ENCODE measurements at places on chromosomes 2 and 18.

DNA sequence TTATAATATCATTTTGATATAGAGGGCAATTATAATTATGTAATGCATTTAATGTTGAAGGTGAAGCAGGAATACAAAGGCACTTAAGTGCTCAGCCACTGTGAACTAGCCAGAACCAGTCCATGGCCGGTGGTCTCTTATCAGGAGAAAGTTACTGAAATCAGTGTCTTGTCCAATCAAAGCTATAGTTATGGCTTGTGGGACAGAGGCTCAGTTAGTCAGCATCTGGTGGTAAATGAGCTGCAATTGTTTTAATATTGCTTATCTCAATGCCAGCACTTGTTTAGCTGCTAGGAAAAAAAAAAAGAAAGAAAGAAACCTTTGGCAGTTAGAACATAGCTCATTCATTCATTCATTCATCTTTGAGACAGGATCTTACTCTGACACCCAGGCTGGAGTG, 3.8 kb upstream of the ALS2 start:
- DNase-seq: no peak

GRCh38 chr2:238897911-238898311, 50.0 kb downstream of the TWIST2 start:
- DNase-seq: no peak

DNA sequence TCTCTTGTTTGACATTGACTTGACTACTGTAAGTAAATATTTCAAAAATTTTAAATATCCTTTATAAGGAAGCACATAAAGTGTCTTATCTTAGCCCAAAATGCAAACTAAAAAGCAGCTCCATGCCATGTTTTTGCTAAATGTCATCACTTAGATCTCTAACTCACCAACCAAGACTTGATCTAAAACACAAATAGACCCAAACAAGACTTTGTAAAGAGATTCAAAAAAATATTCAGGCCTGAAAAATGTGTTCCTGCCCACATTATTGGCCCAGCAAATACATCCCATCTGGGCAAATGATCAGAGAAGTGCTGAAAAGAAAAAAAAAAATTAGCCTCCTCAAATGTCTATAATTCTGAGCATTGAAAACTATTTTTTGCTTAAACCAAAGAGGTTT, 187.6 kb downstream of the MREG start:
- DNase-seq: no peak

DNA sequence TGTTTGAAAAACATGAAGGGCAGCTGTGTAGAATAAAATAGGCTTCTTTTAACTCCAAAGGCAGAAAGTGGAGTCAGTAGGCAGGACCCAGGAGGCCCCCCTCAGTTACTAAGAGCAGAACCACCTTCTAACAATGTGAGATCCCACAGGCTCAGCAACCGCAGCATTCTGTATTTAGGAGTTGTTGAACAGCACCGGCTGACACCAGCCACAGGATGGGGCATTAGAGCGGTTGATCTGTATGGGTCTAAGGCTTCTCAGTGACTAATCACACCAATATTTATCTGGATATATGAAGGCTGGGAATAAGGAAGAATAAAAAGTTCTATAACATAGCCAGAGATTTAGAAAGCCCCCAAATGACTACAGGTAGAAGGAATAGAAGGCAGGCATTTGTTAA, 51.7 kb downstream of the MYO5B start:
- DNase-seq: no peak

GRCh38 chr2:239311132-239312040, 89.4 kb downstream of the HDAC4 start:
- DNase-seq: no peak

DNA sequence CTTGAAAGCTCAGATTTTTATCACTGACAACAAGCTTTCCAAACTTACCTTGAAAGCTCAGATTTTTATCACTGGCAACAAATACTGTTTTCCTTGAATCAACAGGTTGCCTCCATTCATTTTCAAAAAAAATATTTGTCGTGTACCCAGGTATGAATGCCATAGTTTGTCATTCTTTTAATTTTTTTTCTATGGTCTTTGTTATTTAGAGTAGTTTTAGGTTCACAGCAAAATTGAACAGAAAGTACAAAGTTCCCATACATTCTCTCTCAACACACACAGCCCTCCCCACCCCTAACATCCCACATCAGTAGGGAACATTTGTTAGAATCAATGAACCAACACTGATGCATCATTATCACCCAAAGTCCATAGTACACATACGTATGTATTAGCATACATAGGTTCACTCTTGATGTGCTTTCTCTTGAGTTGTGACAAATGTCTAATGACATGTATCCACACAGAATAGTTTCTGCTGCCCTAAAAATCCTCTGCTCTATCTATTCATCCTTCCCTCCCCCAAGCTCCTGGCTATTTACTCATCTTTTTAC, 25.9 kb downstream of the WDR33 start:
- DNase-seq: no peak

- DNase-seq: no peak
These were observed 108.8 kb downstream of the SPHKAP start for GRCh38 chr2:228072669-228073068.

- no peak for DNase-seq
These were observed 148.3 kb downstream of the AQP4 start for GRCh38 chr18:26717123-26717719.

DNA sequence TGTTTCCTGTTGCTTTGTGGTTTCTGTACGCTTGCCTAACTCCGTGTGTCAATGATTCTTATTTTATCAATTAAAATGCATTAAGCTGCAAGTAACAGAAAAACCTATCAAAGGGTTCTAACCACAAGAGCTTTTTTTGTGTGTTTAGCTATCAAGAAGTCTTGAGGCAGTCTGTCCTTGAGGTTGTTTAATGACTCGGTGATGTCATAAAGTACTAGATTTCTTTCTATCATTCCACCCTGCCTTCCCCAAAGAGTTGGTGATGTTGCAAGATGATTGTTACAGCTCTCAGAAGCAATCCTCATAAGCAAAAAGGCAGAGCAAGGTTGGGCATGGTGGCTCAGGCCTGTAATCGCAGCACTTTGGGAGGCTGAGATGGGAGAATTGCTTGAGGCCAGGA, 51.9 kb upstream of the SPTBN1 start:
- no peak for DNase-seq

DNA sequence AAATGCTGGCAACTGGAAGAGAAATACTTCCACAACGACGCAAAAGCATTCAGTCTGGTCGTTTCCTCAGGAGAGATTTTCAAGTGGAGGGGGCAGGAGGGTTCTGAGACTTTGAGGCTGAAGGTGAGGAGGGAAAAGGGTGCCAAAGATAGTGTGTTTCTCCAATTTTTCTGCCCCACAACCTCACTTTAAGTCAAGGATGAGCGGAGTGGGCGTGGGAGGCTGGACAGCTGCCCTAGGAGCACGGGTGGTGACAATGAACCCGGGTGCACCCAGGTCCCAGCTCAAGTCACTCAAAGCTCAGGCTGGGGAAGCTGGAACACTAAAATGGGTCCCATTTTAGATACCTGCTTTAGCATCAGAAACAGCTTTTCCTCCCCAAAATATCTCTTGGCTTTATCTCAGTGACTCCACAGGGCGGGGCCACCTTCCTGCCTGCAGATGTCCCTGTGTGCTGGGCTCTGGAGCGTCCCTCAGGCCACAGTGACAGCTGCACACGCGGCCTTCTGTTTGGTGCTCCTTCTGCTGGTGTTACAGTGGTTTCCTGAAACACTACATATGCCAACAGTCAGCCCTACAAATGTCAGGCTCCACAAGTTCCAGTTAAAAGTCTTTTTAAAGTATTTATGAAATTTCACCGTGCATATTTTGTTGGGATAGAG, 1.4 kb upstream of the MBP start:
- DNase-seq: no peak

GRCh38 chr2:46184794-46185583, 112.2 kb upstream of the EPAS1 start:
- no peak for DNase-seq

DNA sequence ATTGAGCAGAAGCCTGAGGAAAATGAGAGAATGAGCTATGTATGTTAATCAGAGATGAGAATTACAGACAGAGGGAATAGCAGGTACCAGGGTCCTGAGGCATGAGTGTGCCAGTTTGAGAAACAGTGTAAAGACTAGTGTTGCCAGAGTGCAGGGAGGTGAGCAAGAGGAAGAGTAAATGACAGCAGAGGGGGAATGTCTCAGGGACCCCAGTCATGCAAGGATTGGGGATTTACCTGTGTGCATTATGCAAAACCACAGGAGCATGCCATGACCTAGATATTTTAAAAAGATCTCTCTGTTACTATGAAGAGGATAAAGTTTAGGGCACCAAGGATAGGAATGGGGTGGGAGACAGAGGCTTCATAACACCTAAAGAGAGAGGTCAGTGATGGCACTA, 72.1 kb downstream of the TTC32 start:
- DNase-seq: no peak

DNA sequence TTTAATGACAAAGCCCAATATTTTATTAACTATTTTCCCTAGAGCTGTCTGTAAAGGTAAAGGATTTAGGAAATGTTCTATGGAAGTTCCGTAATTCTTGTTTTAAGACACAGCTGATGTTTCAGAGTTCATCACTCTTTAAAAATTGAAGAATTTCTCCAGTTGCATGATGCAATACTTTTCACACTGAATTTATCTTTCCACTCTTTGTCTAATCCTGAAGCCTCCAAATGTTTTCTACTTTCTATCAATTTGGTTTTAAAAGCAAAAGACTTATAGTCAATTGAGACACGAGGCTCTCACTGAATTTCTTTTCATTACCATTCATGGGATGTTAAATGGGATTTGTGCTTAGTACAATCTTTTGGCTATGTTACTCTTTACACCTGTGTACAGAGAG, 223.2 kb downstream of the TDRD15 start:
- DNase-seq: no peak

DNA sequence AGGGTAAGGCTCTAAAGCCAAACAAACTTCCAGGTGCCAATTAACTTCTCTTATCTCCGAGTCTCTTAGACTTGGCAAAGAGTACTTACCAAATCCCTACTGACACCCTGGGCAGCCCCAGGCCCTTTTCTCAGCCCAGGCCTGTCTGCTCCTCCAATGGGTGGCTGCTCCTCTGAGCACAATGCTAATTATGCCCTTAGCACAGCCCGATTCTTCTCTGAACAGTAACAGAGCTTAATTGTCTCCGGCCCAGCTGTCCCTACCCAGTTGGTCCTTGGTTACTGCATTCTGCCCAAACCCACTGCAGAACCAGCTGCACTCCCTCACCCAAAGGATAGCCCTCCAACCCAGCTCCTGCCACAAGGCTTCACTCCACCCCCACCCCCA, 110.3 kb downstream of the SMAD7 start:
- no peak for DNase-seq

GRCh38 chr2:88813612-88814011, 122.1 kb downstream of the RPIA start:
- DNase-seq: no peak

DNA sequence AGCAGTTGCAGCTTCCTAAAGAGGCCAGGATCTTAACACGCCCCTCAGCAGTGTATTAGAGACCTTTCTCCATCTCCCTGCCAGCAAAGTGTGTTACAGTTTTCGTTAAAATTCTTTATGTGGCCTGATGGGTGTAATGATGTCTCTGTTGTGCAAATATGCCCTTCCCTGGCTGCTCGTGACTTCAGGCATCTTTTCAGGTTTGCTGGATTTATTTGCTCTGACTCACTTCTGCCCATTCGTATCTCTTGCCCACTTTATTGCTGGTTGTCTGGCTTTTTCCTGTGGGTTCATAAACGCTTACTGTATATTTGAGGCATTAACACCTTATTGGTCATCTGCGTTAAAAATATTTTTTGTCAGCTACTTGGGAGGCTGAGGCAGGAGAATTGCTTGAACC, 134.5 kb downstream of the ASB1 start:
- no peak for DNase-seq

GRCh38 chr18:38322206-38322605, 756.6 kb upstream of the CELF4 start:
- no peak for DNase-seq

DNA sequence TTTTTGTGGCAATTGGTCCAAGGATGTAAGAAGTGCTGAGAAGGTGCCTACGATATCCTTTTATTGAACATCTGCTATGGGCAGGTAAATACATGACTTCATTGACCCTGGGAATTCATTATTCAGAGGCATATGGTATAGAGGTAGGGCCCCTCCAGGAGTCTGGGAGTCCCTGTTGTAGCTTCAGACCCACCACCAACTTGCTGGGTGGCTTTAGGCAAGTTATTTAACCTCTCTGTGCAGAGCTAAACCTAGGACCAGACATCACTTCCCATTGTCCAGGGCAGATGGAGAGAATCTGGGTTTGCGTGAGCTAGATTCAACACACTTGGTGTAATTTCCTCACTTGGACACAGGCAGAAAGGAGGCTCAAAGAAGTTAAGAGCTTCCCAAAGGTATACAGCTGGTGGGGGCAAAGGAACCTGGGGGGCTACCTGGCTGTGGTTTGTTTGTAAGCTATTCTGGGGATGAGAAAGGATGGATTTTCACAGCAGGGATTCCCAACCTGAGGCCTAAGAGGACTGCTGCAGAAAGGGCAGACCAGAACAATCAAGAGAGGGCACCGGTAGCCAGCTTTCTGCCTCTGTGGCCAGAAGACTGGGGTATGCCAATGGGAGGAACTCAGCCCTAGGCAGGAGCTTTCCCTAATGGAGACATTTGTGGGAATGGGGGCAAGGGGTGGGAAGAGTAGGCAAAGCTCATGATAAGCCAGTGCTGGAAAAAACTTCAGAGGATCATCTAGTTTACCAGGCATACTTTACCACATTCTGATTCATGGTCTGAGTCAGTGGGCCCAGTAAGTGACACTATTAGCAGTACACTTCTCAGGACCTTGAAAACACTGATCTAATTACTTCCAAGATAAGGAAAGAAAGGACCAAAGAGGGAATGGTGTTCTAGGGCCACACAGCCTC, 102.7 kb upstream of the SMAD2 start:
- no peak for DNase-seq

DNA sequence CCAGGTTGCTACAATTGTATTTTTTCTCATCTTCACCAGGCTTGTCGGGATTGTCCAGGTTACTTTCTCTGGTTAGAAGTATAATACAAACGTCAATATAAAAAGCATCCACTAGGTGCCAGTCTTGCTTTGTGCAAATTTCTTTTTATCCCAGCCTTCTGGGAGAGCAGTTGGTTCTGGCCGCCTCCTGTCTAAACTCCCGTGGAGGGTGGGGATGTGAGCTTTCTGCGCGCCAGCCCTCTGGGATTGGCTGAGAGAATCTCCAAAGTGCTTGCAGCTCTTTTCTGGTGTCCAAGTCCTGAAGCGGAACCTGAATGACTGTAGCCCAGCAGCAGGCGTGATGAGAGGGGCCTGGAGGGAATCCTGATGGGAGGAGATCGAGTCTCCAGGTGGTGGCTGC, 22.4 kb upstream of the TOGARAM2 start:
- DNase-seq: peak; percentile 37

GRCh38 chr2:71800106-71800809, 346.9 kb downstream of the DYSF start:
- DNase-seq: no peak

DNA sequence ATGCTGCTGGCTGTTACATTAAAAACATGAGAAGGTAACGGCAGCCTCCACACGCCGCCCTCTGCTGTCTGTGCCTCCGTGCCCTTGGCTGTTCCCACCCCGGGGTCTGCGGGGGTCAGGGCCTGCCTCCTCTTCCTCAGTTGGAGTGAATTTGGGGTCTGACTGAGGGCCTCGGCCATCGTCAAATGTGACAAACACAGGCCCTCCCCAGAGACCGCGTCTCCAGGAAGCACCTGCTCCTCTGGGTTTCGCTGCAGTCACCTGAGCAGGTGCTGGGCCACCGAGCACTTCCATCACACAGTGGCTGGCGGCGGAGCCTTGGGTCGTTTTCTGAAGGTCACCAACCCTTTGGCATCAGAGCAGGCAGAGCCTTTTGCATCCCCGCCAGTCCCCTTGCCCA, 70.9 kb downstream of the NFATC1 start:
- DNase-seq: no peak

Data from HCT116 (cell line).